ENCODE measurements at places on chromosomes 3 and 15.

DNA sequence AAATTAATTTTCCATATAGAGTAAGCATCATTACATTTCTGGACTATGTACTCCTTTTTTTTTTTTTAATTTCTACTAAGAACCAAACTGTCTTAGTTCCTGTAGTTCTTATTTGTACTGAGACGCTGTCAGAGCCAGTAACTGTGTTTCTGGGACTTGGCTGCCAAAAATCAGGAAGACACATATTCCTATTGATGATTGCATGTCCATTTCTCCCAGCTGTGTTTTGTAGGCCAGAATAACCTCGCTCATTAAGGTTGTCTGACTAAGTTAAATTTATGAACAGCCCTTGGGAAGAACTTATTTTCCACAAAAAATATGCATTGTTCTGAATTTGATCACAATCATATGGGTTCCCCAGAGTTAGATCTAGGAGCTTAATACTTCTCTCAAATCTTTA is 29.5 kb downstream of the PLSCR5 start:
- no peak for DNase-seq

GRCh38 chr3:188842639-188843038 is 329.1 kb upstream of the TPRG1 start:
- DNase-seq: no peak

- DNase-seq: peak; percentile 59
These were observed 14.1 kb downstream of the SLCO3A1 start for GRCh38 chr15:91867581-91868026.

DNA sequence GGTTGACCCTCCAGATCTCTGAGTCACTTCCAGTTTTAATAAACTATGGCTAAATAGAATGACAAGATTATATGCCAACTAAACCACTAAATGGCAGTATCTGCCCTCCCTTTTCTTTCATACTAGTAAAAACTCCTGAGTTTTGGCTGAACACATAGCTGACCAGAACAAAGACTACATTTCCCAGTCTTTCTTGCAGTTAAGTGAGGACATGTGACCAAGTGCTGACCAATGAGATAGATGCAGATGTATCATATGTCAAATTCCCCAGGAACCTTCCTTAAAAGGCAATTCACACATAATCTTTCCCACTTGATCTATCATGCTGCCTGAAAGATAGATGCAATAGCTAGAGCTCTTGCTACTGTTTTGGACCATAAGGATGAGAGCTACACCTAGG is 191.3 kb downstream of the SHOX2 start:
- no peak for DNase-seq

- DNase-seq: no peak
These were observed 2.8 kb upstream of the VGLL3 start for GRCh38 chr3:86993704-86994103.

All from breast epithelium (tissue), 4 donors.